Activated B cell treated with CpG ODN at 0.5 μM for 24 hours (primary cell): ENCODE measurements at places on chromosomes 13 and 19. TPM values are rescaled to one million over a fixed set of nuclear protein-coding genes. Genes with fewer than 3 reads are reported as not detected.

DNA sequence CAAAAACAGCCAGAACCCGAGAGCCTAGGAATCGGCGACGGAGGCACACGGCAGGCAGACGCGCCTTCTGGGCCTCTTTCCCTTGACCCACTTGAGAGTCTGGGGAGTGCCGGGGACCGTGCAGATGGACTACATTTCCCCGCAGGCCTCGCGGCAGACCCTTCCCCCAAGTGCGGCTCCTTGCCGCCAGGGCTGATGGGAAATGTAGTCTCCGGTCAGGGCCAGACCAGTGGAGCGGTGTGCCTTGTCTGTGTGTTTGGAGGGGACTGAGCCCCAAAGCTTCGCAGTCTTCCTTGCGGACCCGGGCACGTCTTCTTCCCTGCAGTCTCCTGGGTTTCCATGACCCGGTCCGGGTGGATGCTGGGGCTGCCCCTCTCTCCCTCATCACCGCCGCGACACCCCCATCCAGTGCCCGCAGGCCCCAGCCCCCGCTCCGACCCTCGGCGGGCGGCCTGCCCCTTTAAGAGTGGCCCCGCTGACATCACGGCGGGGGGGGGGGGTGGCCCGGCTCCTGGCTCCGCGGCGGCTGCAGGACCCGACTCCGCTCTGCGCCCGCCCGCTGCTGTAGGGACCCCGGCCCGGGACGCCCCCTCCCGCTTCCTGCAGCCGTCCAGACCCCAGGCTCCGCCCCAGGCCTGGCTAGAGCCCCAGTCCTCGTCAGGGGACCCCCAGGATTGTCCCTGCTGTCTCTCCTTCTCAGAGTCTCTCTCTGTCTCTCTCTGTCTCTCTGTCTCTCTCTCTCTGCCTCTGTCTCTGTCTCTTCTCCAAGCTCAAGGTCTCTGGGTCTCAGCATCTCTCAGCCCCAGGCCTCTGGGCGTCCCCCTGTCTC, 758 bp upstream of the CACNG7 start:
- DNase-seq: no peak
- peaks cover 68% of the 10 kb centered on the region for H3K27me3 ChIP-seq
- peak overlapping the region; percentile 24 for H3K4me3 ChIP-seq
- H3K27ac ChIP-seq: no peak overlapping the region
- H3K4me1 ChIP-seq: peaks cover 23% of the 10 kb centered on the region

DNA sequence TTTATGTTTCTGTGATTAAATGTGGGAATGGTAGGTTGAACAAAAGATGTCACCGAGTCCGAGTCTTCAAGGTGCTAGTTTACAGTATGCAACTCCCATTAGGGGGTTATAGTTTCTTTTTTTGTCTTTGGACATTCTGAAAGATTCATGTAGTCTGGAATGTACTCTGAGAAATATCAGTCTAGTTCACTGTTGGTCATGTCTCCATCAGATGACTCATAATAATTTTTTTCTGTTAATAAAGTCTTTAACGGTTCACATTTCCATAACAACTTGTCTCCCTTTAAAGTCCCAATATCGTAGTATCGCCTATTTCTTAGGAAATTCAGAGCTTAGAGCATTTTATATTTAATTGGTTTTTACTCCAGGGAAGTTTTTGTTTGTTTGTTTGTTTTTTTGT, 13.5 kb upstream of the ESD start:
- no peak overlapping the region for H3K4me3 ChIP-seq
- no peak overlapping the region for H3K27ac ChIP-seq
- DNase-seq: no peak
- H3K4me1 ChIP-seq: no peaks in the 10 kb centered on the region
- H3K36me3 ChIP-seq: peaks cover 5% of the 10 kb centered on the region

GRCh38 chr13:24618011-24618955, 61.9 kb upstream of the ATP12A start:
- peaks cover 14% of the 10 kb centered on the region for H3K4me1 ChIP-seq
- peak overlapping the region; percentile 66 for H3K27ac ChIP-seq
- DNase-seq: no peak

- peak overlapping the region; percentile 19 for H3K4me3 ChIP-seq
- H3K4me1 ChIP-seq: peaks cover 32% of the 10 kb centered on the region
- H3K27me3 ChIP-seq: peaks cover 2% of the 10 kb centered on the region
- DNase-seq: no peak
- H3K36me3 ChIP-seq: peaks cover 13% of the 10 kb centered on the region
- no peak overlapping the region for H3K27ac ChIP-seq
Measured at GRCh38 chr19:1473085-1473851, 5.7 kb downstream of the C19orf25 start.

DNA sequence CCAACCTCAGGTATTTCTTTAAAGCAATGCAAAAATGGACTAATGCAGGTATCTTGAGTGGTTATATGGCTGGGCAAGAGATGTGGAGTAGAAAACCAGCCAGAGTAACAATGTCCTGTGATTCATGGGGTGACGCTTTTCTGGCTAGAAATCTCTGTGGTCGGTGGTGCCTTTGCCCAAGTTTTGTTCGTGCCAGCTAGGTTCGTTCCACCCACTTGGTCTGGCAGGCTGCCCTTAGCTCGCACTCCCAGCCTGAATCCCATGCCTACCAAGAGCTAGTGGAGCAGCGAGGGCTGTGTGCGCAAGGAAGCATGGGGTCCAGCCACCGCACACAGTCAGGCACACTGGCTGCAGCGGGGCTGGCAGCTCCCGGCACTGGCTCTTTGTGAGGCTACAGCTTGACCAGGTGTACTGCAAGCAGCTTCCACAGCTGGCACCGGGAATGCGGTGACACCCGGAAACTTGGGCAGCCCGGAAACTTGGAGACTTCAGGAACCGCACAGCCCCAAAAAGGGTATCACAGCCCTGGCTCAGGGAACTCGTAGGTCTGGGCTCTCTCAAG, 349.6 kb upstream of the PCDH20 start:
- no peaks in the 10 kb centered on the region for H3K27me3 ChIP-seq
- no peaks in the 10 kb centered on the region for H3K36me3 ChIP-seq
- H3K4me3 ChIP-seq: no peak overlapping the region
- H3K27ac ChIP-seq: no peak overlapping the region

GRCh38 chr13:60019119-60019993, 144.4 kb downstream of the DIAPH3 start:
- no peaks in the 10 kb centered on the region for H3K27me3 ChIP-seq
- peaks cover 11% of the 10 kb centered on the region for H3K4me1 ChIP-seq
- H3K36me3 ChIP-seq: no peaks in the 10 kb centered on the region
- H3K4me3 ChIP-seq: no peak overlapping the region
- no peak for DNase-seq

DNA sequence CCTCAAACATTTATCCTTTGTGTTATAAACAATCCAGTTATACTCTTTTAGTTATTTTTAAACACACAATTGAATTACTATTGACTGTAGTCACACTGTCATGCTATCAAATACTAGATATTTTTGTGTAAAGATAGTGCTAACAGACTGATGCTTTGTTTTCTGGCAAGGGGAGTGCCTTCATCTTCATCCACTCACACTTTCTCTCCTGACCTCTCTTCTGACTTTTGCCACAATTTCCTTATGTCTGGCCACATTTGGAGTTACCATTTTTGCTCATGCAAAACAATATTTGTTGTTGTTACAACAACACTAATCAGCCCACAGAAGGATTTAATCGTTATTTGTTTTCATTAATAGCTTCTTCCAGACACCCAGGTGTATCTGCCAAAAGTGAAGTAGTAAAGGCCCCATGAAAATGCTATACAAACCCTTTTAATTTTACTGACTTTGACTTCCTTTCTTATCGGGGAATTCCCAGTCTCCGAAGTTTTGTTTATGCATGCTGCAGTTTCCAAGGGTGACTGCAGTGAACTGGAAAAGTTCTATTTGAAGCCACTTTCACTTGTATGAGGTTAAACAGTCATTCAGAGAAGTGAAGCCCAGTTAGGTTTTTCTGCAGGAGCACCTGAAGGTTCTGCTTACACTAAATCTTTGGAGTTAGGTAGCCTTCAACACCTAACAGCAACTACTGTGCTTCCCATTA, 66.1 kb upstream of the FRY start:
- H3K27ac ChIP-seq: peak overlapping the region; percentile 91
- no peak for DNase-seq
- no peaks in the 10 kb centered on the region for H3K27me3 ChIP-seq
- H3K4me3 ChIP-seq: peak overlapping the region; percentile 30
- peaks cover 46% of the 10 kb centered on the region for H3K4me1 ChIP-seq
- H3K36me3 ChIP-seq: no peaks in the 10 kb centered on the region

GRCh38 chr19:18283338-18283737, 1.9 kb upstream of the JUND start:
- peaks cover 21% of the 10 kb centered on the region for H3K36me3 ChIP-seq
- H3K4me1 ChIP-seq: peaks cover 47% of the 10 kb centered on the region
- H3K4me3 ChIP-seq: peak overlapping the region; percentile 38
- no peaks in the 10 kb centered on the region for H3K27me3 ChIP-seq

DNA sequence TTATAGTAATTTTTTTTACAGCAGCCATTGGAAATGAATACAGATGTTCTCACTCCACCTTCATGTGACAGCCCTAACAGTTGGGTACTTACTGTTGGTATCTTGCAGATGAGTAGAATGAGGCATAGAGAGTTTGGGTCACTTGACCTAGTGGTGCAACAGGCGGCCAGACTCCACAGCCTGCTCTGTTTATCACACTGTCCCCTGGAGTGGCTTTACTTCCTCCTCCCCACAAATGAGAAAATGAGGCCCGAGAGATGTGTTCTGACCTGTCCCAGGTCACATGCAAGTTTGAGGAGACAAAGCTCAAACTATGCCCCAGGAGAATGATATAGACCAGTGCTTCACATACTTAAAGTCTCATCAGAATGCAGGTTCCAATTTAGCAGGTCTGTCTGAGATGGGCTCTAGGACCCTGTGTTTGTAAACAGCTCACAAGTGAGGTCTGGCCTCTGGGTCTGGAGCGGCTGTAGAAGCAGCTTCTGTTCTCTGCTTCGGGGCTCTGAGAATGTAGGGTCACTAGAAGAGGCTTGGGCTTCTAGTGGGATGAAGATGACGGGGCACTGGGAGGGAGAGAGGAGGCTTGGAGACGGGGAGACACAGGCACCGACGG, 37.4 kb upstream of the RCBTB2 start:
- DNase-seq: no peak
- H3K27ac ChIP-seq: no peak overlapping the region
- H3K27me3 ChIP-seq: peaks cover 65% of the 10 kb centered on the region
- peaks cover 19% of the 10 kb centered on the region for H3K4me1 ChIP-seq

DNA sequence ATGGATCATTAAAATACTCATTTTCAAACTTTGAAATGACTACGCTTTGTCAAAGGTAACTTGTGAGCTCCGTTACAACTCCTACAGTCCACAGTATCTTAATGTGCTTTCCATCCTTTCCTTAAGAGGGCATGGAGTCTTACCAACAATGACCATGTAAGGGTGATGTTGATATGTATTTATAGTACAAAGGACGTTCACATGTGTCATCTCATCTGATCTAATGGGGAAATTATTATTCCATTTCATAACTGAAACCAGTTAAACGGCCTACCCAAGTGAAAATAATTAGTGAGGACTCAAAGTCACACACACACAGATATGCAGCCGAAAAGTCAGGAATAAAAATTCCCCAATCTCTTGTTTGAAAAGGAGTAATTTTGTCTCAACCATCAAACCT, 9.6 kb downstream of the USP12 start:
- H3K27ac ChIP-seq: no peak overlapping the region
- DNase-seq: no peak
- peaks cover 14% of the 10 kb centered on the region for H3K36me3 ChIP-seq

DNA sequence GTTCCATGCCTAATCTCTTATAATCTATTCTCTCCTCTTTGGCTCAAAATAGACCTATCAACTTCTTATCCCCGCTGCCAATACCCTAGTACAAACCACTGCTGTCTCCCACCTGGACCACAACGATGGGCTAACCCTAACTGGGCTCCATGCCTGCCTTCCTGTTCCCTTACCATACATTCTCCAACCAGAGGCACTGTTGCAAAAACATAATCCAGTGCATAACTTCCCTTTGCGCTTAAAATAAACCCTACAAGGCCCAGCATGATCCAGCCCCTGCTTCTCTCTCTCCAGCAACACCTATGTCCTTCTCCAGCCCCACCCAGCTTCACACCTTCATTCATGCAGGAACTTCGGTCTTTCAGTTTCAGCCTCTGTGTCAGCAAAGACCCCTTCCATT, 27.4 kb upstream of the CEBPA start:
- no peak overlapping the region for H3K27ac ChIP-seq
- no peak for DNase-seq
- no peaks in the 10 kb centered on the region for H3K36me3 ChIP-seq

- DNase-seq: no peak
- H3K27me3 ChIP-seq: no peaks in the 10 kb centered on the region
- H3K4me3 ChIP-seq: no peak overlapping the region
- peaks cover 88% of the 10 kb centered on the region for H3K36me3 ChIP-seq
- H3K27ac ChIP-seq: no peak overlapping the region
Measured at GRCh38 chr19:34461375-34462100, 20.0 kb upstream of the WTIP start.

- no peaks in the 10 kb centered on the region for H3K36me3 ChIP-seq
- no peak for DNase-seq
- H3K27me3 ChIP-seq: peaks cover 70% of the 10 kb centered on the region
- peak overlapping the region; percentile 15 for H3K4me3 ChIP-seq
Measured at GRCh38 chr13:78606471-78607408, 3.4 kb upstream of the POU4F1 start.

- DNase-seq: no peak
- no peaks in the 10 kb centered on the region for H3K36me3 ChIP-seq
Measured at GRCh38 chr13:57311009-57311586, 144.1 kb downstream of the PRR20E start.

GRCh38 chr13:30880856-30881155, 25.3 kb upstream of the MEDAG start:
- H3K4me1 ChIP-seq: no peaks in the 10 kb centered on the region
- H3K27me3 ChIP-seq: peaks cover 17% of the 10 kb centered on the region
- no peak overlapping the region for H3K4me3 ChIP-seq
- DNase-seq: no peak
- H3K27ac ChIP-seq: no peak overlapping the region

DNA sequence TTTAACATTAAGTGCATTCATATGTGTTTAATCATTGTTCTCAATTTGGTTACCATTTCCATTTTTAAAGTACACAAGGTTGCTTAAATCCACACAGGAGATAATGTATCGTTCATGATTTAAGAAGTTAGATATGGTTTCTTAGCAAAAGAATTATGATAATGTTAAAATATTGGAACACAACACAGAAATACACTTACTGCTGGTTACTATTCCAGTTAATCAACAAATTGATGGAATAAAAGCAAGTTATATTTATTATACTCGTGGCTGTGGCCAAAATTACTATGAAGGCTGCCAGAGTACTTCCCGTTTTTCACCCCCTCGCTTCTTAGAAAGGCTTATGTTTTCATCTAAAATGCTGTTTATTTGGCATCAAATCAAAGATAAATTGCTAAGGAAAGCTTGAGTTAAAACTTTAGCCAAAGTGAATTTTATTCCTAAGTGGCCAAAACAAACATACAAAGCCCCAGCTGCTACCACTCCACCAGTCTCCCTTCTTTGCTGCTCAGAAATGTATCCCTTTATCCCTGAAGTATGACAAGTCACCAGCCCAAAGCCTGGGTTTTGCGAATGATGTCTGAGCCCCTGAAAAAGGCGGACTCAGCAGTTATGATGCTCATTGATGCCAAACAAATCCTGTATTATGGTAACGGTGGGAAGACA, 27.7 kb downstream of the LCP1 start:
- H3K27ac ChIP-seq: peak overlapping the region; percentile 20
- no peak for DNase-seq
- no peak overlapping the region for H3K4me3 ChIP-seq
- no peaks in the 10 kb centered on the region for H3K27me3 ChIP-seq
- H3K4me1 ChIP-seq: peaks cover 10% of the 10 kb centered on the region
- H3K36me3 ChIP-seq: peaks cover 91% of the 10 kb centered on the region

ZNF540 gene
- 1.9 and 2.9 TPM in 2 replicates for total RNA-seq

MEDAG gene
- total RNA-seq: not detected in 2 replicates

CDC37 gene
- total RNA-seq: 172 and 173 TPM in 2 replicates

C19orf67 gene
- total RNA-seq: not detected in 2 replicates

WTIP gene
- 0.07 and 0.38 TPM in 2 replicates for total RNA-seq
